ENCODE measurements at places on chromosomes 12 and 14. TPM values are rescaled to one million over a fixed set of nuclear protein-coding genes. Genes with fewer than 3 reads are reported as not detected.

GRCh38 chr14:30822080-30822571 lies 52.2 kb upstream of the COCH start:
- no peak overlapping the region for H3K4me3 ChIP-seq
- no peaks in the 10 kb centered on the region for H3K4me1 ChIP-seq
- H3K36me3 ChIP-seq, result no peaks in the 10 kb centered on the region
- no peaks in the 10 kb centered on the region for H3K27me3 ChIP-seq

DNA sequence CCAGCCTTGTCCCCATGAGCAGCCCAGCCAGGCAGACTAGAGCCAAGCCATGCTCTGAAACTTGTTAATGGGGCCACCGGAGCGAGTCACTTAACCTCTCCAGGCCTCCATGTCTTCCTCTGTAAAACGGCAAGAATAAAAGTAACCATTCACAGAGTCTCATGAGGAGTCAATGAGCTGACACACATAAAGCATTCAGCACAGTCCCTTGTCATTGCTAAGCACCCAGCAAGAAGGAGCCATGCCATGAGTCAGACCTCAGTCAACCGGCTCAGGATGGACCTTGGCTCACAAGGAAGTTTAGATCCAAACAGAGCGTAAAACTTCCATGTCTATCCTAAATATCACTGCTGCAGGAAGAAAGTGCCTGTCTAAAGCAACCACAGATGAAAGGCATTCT lies 10.6 kb downstream of the FICD start:
- peaks cover 99% of the 10 kb centered on the region for H3K36me3 ChIP-seq
- no peaks in the 10 kb centered on the region for H3K27me3 ChIP-seq
- H3K4me1 ChIP-seq, result no peaks in the 10 kb centered on the region
- H3K27ac ChIP-seq, result no peak overlapping the region
- H3K4me3 ChIP-seq, result no peak overlapping the region

DNA sequence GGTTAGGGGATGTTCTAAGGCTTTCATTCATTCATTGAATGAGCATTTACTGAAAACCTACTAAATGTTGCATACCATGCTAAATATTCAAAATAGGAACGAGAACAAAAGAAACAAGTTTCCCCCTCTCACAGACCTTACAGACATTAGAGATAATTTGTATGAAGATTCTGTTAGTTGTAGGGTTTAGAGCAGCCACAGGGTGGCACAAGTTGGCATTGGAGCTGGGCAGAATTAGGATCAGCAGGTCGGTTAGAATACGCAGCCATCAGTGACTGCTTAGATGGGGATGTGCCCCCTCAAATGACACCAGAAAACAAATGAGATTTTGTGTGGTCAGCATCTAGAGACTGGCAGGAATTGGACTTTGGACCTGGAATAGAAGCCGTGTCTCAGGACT lies 166.3 kb upstream of the DAAM1 start:
- H3K36me3 ChIP-seq, result no peaks in the 10 kb centered on the region
- DNase-seq, result no peak
- H3K4me1 ChIP-seq, result no peaks in the 10 kb centered on the region
- H3K27ac ChIP-seq, result no peak overlapping the region

DNA sequence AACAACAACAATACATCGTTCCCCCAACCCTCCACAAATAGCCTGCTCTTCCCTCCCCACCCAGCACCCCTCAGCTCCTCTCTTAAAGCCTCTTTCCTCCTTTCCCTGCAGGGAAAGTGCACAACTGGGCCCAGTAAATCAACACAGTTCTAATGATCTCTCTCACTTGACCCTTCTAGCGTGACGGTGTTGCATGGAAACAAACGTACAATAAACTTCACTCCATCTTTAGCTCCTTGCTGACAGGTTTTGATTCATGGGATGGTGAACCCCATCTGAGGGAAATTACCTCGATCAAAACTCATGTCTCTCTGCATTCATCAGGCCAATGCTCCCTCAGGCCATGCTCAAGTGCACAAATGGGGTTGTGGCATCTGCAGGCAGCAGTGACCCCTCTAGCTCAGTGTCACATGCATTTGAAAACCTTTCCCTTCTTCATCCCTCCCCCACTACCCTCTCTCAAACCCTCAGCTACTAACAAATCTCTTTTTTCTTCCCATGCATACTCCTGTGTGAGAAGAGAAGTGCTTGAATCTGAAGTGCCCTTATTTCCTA lies 22.9 kb downstream of the GDF11 start:
- H3K36me3 ChIP-seq, result peaks cover 26% of the 10 kb centered on the region
- H3K4me3 ChIP-seq, result no peak overlapping the region
- no peaks in the 10 kb centered on the region for H3K4me1 ChIP-seq
- no peaks in the 10 kb centered on the region for H3K27me3 ChIP-seq
- no peak overlapping the region for H3K27ac ChIP-seq

DNA sequence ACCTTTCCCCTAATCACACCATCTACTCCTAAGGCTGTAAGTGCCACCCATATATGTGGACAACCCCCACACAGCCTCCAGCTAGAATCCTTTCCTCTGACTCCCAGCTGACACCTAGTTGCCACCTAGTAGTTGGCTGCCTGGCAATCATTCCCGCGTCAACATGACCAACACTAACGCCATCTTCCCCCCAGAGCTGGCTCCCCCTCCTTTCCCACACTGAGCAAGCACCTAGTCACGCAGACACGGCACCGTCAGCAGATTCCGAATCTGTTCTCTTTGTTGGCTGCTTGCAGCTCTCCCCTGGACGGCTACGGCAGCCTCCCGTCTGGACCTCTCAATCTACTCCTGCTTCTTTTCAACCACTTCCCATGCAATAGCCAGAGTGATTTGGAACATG lies 27.7 kb downstream of the UBR7 start:
- H3K4me1 ChIP-seq, result peaks cover 7% of the 10 kb centered on the region
- DNase-seq, result no peak
- H3K36me3 ChIP-seq, result no peaks in the 10 kb centered on the region
- no peaks in the 10 kb centered on the region for H3K27me3 ChIP-seq
- H3K4me3 ChIP-seq, result no peak overlapping the region

GEMIN2 gene
- total RNA-seq, result 19.5 TPM

SLC17A8 gene
- total RNA-seq, result not detected
